ENCODE measurements at places on chromosomes 12 and 14. TPM values are rescaled to one million over a fixed set of nuclear protein-coding genes. Genes with fewer than 3 reads are reported as not detected.

The DBX2 gene
- total RNA-seq = not detected

DNA sequence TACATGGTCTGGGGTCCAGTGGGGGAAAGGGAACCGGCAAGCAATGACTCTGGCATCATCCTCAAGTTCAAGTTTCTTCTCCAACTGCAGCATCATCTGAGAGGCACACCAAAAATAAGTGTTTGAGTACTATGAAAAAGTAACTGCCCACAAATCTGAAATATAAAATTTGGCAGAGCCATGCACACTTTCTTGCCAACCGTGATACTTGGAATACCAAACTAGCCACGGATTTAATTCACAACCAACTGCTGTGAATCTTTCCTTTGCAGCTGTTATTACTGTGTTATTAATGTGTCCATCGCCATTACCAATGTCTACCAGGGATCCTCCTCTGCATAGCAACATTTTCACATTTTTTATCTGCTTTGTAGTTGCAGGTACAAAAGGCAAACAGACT lies 74.6 kb downstream of the GXYLT1 start:
- no peak for DNase-seq
- H3K4me3 ChIP-seq = no peak overlapping the region
- H3K27ac ChIP-seq = no peak overlapping the region

The ZC2HC1C gene
- total RNA-seq = 13.1 TPM

DNA sequence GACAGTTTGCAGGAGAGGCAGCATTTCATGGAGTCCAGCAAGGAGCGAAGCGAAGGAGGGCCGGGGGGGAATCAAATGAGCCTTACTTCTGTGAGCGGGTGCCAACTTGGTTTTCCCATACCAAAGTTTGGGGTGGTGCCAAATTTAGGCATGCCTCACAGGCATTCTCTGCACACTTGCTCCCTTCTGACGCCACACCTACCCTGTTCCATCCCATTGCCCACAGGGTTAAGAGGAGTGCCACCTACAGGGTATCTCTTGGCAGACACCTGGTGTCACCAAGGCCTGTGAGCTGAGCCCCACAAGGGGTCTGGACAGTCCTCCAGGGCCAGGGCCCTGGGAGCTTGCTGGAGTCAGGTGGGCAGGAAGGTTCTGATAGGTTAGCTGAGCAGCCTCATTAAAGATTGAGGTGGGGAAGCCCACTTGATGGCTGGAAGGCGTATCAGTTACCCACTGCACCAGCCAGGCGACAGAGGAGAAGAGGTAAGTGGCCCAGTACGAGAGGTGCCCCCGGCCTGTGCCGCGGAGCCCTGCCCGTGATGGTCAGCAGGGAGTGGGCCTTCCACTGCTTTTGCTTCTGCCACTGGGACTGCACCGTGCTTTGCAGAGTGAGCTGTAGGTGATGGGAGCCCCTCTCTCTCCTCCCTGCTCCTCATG lies 45.2 kb downstream of the DEGS2 start:
- H3K4me1 ChIP-seq = no peaks in the 10 kb centered on the region
- no peaks in the 10 kb centered on the region for H3K36me3 ChIP-seq
- H3K27me3 ChIP-seq = no peaks in the 10 kb centered on the region
- H3K27ac ChIP-seq = no peak overlapping the region

The DLGAP5 gene
- total RNA-seq = not detected

The CCDC175 gene
- not detected for total RNA-seq

DNA sequence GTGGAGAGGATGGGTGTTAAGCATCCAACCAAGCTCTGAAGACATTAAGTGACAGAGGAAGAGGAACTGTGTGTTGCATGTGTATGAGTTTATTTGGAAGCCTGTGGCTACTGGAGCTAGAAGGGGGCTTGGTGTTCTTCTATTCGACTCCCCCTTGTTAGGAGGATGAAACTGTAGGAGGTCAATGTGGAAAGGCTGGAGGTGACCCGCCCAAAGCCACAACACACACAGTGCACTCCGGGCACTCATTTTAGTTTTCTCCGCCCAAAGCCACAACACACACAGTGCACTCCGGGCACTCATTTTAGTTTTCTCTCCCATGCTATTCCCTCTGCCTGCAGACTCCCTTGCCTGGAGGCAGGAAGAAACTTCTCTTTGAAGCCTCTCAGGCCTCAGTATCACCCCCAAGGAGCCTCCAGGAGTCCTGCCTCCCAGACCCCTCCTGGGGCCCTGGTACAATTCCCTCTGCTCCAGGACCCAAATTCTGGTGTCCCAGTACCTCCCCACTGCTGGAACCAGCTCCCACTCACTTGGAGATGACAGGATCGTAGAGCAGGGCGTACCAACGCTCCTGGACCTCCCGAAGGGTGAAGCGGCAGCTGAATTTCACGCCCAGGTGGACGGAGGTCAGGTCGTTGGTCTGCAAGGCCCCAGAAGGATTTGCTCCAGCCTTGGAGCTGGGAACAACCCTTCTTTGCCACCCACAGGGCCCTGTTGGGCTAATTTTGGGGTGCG lies 3.8 kb downstream of the MCRS1 start:
- peaks cover 43% of the 10 kb centered on the region for H3K4me1 ChIP-seq
- H3K36me3 ChIP-seq = peaks cover 56% of the 10 kb centered on the region
- H3K4me3 ChIP-seq = peak overlapping the region; percentile 41

GRCh38 chr14:61218767-61219166 lies 62.4 kb downstream of the TMEM30B start:
- H3K36me3 ChIP-seq = no peaks in the 10 kb centered on the region
- no peak overlapping the region for H3K4me3 ChIP-seq
- peak overlapping the region; percentile 35 for H3K27ac ChIP-seq
- no peaks in the 10 kb centered on the region for H3K27me3 ChIP-seq

The TFCP2 gene
- 12.0 TPM for total RNA-seq

DNA sequence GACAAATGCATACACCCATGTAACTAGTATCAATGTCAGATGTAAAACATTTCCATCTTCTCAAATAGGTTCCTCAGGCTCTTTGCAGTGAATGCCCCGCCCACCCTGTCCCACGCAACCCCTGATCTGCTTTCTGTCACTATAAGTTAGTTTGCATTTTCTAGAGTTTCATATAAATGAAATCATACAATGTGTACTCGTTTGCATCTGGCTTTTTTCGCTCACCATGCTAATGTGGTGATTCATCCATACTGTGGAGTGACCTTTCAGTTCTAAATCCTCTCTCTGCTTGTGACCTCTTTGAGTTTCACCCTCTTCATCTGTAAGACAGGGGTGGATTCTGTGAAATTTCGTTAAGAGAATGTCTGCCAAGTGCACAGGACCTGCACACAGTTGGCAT lies 30.6 kb upstream of the MSI1 start:
- no peak for DNase-seq
- no peak overlapping the region for H3K27ac ChIP-seq
- peaks cover 24% of the 10 kb centered on the region for H3K27me3 ChIP-seq
- H3K4me1 ChIP-seq = no peaks in the 10 kb centered on the region

DNA sequence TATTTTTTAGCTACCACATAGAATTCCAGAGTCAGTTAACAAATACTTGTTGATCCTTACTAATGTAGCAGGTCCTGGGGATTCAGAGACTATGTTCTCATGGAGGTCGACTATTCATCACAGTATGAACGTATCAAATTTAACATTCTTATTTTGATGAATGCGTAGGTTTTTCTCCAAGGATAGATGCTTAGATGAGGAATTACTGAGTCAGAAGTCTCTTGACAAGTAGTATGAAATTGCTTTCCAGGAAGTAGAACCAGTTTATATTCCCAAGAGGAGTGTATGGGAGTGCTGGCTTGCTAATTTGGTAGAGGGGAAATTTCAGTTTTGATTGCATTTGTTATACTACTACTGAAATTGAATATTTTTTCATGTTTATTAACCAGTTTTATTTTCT lies 42.8 kb upstream of the CRADD start:
- no peaks in the 10 kb centered on the region for H3K27me3 ChIP-seq
- no peaks in the 10 kb centered on the region for H3K4me1 ChIP-seq
- DNase-seq = no peak
- no peaks in the 10 kb centered on the region for H3K36me3 ChIP-seq
- no peak overlapping the region for H3K27ac ChIP-seq
- H3K4me3 ChIP-seq = no peak overlapping the region

The ENDOU gene
- not detected for total RNA-seq

The SLC5A8 gene
- total RNA-seq = not detected

The AQP2 gene
- total RNA-seq = not detected

GRCh38 chr12:18483698-18484325 lies 222.5 kb downstream of the PIK3C2G start:
- DNase-seq = no peak
- no peak overlapping the region for H3K27ac ChIP-seq
- H3K36me3 ChIP-seq = no peaks in the 10 kb centered on the region
- no peak overlapping the region for H3K4me3 ChIP-seq
- H3K27me3 ChIP-seq = no peaks in the 10 kb centered on the region

The HSPA2 gene
- total RNA-seq = 113 TPM

DNA sequence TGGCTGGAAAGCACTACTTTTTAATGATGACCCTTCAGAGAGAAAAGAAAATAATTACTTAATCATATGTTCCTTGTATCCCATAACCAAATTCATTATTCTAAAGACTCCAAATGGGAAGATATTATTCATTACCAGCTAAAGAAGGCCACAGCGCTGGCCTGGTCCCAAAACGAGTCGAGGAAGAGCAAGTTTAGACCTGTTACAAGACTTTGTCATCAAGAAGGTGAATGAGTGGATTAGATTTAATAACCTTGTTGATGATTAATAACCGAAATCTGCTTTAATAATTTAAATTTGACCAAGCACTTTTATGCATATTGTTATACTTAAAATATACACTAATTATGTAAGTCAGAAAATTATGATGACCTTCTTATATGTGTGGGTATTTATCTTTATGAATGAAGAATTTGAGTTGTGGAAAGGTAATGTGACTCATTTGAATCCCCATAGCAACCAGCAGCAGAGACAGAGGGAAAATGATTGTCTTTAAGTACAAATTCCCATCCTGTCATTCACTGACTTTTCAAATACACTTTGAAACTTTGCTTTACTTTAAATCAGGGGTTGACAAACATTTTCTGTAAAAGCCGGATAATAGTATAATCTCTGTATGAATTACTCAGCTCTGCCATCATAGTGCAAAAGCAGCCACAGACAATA lies 200.3 kb upstream of the NPAS3 start:
- no peak overlapping the region for H3K27ac ChIP-seq
- no peak for DNase-seq
- no peak overlapping the region for H3K4me3 ChIP-seq
- H3K27me3 ChIP-seq = no peaks in the 10 kb centered on the region

- H3K4me3 ChIP-seq = no peak overlapping the region
- DNase-seq = no peak
- H3K27ac ChIP-seq = no peak overlapping the region
- H3K27me3 ChIP-seq = no peaks in the 10 kb centered on the region
- H3K36me3 ChIP-seq = no peaks in the 10 kb centered on the region
- H3K4me1 ChIP-seq = no peaks in the 10 kb centered on the region
Observed at GRCh38 chr14:41761204-41761603, 154.5 kb downstream of the LRFN5 start.

The AMN gene
- 4.3 TPM for total RNA-seq

The TAS2R43 gene
- not detected for total RNA-seq

DNA sequence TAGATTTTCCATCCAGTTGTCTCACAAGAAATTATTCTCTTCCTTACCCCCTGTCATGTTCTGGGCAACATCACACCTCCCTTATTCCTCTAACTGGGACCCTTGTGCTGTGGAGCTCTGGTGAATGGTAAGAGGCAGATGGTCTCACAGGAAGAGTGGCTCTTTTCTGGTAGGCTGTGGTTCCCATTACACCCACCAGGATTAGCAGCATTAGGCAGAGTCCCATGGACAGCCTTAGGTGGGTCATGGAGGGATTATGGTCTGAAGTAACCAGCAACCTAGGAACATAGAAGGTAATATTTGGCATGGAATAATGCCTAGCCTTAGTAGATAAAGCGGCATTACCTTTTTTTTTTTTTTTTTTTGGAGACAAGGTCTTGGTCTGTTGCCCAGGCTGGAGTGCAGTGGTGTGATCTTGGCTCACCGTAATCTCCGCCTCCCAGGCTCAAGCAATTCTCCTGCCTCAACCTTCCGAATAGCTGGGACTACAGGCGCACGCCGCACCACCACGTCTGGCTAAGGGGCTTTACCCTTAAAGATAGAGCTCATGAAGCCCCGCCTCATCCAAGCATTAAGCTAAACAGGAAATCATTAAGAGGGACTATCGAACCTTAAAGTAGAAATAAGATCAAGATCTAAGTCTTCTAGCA lies 4.0 kb downstream of the C14orf119 start:
- no peaks in the 10 kb centered on the region for H3K27me3 ChIP-seq
- H3K4me1 ChIP-seq = peaks cover 16% of the 10 kb centered on the region
- no peak overlapping the region for H3K27ac ChIP-seq
- peaks cover 12% of the 10 kb centered on the region for H3K36me3 ChIP-seq
- no peak for DNase-seq
- no peak overlapping the region for H3K4me3 ChIP-seq

GRCh38 chr12:131047789-131048610 lies 94.3 kb downstream of the ADGRD1 start:
- no peaks in the 10 kb centered on the region for H3K27me3 ChIP-seq
- H3K4me3 ChIP-seq = no peak overlapping the region
- DNase-seq = no peak
- peaks cover 5% of the 10 kb centered on the region for H3K4me1 ChIP-seq

Measured in gastrocnemius medialis (tissue), 4 donors.